ENCODE measurements at places on chromosomes 2 and 18. TPM values are rescaled to one million over a fixed set of nuclear protein-coding genes. Genes with fewer than 3 reads are reported as not detected.
A peak's percentile ranks its signal among the peaks of the same experiment; 100 is the strongest.

Gene CHRNG
- total RNA-seq: not detected

DNA sequence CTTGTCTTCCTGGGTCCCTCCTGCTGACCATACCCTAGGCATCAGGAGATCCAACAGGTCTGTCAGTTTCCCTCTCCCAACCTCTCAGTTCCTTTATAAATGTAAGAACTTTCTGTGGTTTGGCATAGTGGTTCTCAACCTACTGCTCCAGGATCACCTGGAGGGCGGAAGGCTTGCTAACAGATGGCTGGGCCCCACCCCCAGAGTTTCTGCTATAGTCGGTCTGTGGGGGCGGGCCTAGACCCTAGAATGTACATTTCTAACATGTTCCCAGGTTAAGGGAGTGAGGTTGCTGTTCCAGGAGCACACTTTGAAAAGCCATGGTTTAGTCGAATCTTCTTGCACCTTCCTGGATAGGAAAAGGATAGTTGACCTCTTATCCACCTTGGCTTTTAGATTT is 37.0 kb downstream of the HK2 start:
- no peak for DNase-seq

DNA sequence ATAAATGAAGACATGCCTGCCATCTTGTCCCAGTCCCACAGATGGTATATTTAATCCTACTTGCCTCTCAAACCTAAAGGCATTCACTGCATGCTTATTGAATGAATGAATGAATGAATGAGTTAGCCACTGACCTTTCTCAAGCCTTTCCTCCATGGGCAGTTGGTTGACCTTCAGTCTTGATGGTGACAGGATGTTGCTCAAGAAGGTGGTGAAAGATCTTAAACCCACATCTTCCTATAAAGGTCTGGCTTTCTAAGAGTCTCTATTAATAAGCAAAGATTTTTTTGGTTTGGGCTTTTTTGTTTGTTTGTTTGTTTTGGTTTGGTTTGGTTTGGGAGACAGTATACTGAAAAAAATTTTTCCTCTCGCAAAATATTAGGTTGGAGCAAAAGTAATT is 41.7 kb downstream of the KIAA2012 start:
- DNase-seq: no peak

DNA sequence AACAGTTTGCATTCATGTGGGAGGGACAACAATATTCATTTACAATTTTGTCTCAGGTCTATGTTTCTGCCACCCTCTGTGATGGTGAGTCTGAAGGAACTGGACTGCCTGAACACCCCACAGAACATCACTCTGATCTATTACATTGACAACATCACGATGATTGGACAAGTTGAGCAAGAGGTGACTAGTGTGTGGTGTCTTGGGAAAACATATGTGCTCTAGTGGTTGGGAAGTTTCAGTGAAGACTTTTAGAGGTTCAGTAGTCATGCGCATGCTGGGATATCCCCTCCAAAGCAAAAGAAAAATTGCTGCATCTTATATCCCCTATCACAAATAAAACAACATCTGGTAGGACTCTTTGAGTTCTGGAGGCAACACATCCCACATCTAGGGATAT is 18.6 kb upstream of the CTLA4 start:
- no peak for DNase-seq

GRCh38 chr18:50879302-50880118 is 592 bp downstream of the ME2 start:
- no peak for DNase-seq

- no peak for DNase-seq
These were observed 28.2 kb upstream of the NARS1 start for GRCh38 chr18:57649556-57650500.

DNA sequence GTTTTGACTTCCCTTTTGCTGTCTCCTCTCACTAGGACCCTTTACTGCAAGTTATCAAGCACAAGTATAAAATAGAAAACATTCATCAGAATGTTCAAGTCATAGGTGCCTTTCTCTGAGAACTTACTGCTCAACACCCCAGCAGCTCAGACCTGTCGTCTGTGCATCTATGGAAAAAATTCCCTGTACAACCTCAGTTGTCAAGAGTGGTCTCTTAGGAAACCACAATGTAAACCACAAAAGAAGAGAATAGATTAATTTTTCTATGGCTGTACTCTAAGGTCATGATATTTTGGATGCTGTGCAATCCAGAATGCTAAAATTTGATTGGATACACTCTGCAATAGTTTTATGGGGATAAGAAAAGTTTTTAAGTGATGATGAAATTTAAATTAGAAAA is 84.1 kb downstream of the RBMS1 start:
- no peak for DNase-seq

GRCh38 chr2:238290091-238290509 is 1.7 kb upstream of the PER2 start:
- peak; percentile 32 for DNase-seq
